ENCODE measurements at places on chromosomes 11 and 22.
A peak's percentile ranks its signal among the peaks of the same experiment; 100 is the strongest.

GRCh38 chr11:39192671-39193070 is 2266.8 kb downstream of the LRRC4C start:
- DNase-seq, result no peak

DNA sequence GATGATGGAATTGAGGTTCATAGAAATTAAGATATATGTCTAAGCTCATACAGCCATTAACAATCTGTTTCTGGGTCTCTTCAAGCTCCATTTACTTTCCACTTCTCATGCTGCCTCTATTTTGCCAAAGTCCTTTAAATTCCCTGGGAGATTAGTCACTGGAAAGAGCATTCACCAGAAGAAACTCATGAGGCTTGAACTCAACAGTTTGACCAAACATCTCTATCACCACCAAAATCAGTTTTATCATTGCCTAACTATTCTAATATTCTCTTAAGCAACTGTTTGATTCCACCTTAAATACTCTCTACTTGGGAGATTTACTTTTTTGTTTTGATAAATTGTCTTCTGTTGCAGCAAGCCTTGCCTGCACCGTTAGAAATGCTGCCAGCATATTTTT is 881.3 kb downstream of the KCNA4 start:
- DNase-seq, result no peak

GRCh38 chr11:10920205-10920604 is 62.4 kb upstream of the ZBED5 start:
- DNase-seq, result no peak

- no peak for DNase-seq
Observed at GRCh38 chr11:63622323-63622722, 8.1 kb upstream of the PLAAT3 start.

DNA sequence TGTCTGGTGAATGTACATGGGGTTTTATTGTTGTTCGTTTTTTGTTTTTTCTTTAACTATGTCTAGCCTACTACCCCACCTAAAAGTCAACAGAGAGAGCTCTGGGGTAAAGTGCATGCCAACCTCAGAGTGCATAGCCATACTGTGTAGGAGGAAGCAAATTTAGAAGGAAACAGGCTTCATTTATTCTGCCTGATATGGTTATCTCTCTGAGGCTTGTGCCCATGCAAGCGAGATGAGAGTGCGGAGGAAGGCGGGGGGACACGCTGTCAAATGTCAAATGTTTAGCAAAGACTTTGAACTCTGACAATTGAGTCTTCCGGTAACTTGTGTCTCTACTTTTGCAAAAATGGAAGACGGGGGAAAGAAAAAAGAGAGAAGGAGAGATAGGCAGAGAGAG is 295.5 kb downstream of the ETS1 start:
- DNase-seq, result no peak

DNA sequence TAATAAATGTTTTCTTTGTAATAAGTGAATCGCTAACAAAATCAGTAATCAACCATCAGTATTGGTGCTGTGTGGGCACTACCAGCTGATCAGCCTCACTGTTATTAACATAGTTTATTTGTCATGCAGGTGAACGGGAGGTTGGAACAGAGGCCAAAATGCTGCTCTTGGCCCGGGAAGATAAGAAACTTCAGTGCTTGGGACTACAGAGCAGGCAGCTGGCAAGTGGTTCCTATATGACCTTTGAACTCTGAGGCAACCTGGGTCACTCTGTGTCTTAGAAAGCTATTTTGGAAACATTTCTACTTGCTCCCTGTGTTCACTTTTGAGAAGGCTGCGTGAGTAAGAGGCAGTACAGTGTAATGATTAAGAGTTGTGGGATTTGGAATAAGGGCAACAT is 36.5 kb upstream of the DNAJB13 start:
- DNase-seq, result no peak

DNA sequence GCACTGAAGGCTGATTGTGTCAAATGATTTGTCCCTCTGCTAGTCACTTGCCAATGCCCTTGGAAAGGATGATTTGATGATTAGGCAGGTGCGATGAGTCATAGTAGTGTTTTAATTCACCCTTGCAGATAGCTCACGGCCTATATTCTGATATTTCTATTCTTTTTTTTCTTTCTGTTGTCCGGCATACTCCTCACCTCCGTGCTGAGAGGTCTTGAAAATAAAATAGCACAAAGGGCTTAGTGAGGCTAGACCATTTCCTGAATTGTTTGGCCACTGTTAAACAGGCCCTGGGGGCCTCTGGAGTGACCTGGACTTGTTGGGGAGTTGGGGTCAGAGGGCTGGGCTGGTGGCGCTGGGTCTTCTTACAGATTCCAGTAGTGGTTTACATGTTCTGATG is 99.8 kb downstream of the ZBTB16 start:
- DNase-seq, result no peak

- no peak for DNase-seq
Observed at GRCh38 chr22:44116755-44117684, 63.7 kb upstream of the PARVG start.

GRCh38 chr11:44670794-44671193 is 56.0 kb upstream of the TSPAN18 start:
- no peak for DNase-seq

- no peak for DNase-seq
Observed at GRCh38 chr11:4140067-4140636, 45.6 kb downstream of the RRM1 start.

- DNase-seq, result no peak
Observed at GRCh38 chr11:10641177-10641911, 52.2 kb downstream of the IRAG1 start.

DNA sequence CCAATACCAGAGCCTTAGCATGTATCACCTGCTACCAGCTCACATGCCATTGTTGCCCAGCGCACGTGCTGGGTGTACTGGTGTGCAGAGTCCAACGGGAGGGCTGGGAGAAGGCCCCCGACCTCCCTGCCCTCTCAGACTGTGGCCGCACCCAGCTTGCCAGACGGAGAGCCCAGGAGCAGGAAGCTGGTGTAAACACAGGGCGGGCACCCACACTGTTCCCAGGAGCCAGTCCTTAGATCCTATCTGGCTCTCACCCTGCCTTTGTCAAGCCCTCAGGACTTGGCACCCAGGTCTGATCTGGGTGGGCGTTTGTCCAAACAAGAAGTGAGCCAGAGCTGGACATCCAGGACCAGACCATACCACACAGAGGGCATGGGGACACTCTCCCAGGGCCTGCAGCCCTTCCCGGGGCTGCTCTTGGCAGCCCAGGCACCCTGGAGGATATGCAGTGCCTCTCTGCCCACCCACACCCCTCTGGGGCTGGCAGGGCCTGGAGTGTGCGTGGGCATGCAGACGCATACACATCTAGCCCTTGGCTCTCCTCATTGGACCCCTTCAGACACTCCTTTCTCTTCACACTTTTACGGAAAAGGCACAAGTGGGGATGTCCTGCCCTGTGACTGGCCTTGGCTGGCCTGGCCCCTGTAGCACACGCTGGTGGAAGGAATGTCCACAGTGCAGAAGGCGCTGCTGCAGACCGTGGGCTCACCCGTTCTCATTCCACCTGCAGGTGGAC is 19.9 kb upstream of the CLDN5 start:
- DNase-seq, result no peak

DNA sequence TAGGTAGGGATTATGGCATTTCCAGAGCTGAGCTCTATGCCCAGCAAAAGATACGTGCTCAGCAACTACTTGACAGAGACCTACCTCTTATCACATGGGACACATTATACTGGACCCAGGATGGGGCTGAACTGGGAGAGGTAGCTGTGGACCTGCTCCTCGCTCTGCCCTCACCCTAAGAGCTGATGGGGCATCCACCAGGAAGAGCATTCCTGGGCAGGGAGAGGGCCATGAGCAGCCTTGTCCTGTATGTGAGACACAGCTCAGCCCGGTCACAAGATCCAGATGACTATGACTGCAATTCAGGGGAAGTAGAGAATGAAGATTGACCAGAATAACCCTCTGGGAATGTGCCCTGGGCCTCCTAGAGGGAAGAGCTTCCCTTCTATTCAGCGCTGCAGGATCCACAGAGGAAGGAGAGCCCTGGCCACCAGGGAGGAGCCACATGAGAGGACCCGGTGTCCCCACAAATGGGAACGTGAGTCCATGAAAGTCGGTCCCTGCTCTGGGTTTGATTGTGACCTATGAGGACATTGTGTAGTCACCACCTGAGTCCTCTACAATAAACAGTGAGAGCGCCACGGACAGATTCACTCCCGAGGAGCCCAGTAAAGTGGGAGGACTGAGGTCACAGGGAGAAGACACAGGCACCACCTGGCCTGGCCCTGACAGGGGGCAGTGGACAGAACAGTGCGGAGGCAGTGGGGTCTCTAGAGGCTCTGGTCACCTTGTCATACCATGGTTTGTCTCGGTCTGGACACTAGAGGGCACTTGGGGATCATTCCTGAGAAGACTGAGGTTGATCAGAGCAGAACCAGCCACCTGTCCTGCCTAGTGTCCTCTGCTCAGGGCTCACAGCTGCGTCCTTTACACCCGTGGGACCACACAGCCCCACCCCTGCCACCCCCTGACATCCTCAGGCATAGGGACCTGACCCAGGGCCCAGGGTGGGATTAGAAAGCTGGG is 99.5 kb downstream of the ZNF280B start:
- no peak for DNase-seq

DNA sequence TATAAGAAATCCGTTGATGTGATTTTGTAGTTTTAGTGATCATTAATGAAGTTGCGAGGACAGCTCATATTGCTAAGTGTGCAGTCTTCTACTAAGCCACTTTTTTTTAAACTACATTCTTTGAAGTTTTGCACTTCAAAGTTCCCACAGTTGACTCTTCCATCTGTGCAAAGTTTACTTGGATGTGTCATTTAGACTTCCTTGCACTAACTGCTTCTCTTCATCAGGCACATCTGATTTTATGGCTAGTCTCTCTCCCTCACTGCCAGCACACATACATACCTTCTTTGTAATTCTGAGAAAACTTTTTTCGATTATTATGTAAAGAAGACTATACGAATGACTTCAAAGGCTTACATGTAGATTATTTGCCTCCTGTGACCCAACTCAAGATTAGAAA is 250.0 kb downstream of the DYNC2H1 start:
- DNase-seq, result no peak

DNA sequence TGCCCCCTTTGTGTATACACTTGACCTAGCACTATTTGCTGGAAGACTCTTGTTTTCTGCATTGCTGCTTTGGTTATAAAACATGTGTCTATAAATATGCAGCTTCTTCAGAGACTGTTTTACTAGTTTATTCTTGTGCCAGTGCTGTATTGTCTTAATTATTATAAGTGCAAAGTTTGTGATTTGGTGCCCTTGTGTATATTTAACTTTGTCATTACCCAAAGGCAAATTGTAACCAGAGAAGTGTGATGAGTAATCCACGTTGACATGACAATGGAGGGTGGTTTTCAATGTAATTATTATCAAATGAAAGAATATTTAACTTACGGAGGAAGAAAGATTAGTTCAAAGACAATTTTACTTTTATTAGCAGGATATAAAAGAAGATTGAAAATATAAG is 75.0 kb upstream of the PRODH start:
- no peak for DNase-seq

DNA sequence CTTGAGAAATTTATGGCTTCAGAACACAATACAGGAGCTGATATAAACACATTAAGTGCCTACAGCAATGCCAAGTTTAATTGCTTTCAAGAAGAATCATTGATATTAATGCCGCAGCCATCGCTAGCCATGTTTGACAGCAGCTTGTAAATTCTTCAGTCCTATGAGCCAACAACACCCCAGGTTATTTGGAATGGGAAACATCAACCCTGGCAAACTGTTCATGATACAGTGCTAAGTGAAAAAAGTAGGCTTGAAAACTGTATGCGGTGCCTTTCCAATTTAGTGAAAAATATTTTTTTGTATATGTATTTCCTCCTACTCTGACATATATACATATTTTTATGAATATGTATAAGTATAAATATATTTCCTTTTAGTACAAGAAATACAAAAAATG is 142.6 kb downstream of the CSNK2A3 start:
- DNase-seq, result no peak

DNA sequence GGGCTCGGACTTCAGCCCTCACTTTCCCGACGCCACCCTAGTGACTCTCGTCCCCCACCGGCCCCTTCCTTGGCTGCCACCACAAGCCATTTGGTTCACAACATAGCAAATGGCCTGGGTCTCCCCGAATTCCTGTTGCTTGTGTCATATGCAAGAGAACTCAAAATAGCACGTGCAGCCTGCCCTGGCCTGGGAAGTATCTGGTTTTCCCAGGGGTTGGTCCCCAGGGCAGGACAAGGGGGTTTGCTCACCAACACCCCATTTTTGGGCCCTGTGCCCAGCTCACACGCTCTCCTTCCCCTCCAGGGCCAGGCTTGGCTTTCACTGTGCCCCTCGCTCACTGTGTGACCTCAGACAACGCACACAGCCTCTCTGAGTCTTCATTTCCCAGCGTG is 12.8 kb upstream of the TPCN2 start:
- DNase-seq, result peak; percentile 74

- DNase-seq, result peak; percentile 87
Observed at GRCh38 chr11:45964911-45965389, 42.5 kb downstream of the LARGE2 start.

GRCh38 chr22:25362883-25363240 is 143.4 kb downstream of the CRYBB2 start:
- DNase-seq, result no peak

DNA sequence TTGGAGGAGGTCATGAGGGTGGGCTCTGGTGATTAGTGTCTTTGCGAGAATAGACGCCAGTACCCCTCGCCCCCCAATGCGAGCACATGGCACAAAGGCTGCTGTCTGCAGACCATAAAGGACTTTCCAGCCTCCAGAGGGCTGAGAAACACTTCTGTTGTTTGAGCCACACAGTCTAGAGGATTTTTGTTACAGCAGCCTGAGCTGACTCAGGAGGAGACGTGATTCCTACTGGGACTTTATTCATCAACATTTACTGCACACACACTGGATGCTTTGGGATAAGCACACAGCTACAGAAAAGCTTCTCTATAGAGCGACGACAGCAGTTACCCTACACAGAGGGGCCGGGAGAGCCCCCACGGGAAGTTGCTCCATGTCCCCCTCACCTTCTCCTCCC is 345.0 kb downstream of the CTTN start:
- DNase-seq, result no peak

DNA sequence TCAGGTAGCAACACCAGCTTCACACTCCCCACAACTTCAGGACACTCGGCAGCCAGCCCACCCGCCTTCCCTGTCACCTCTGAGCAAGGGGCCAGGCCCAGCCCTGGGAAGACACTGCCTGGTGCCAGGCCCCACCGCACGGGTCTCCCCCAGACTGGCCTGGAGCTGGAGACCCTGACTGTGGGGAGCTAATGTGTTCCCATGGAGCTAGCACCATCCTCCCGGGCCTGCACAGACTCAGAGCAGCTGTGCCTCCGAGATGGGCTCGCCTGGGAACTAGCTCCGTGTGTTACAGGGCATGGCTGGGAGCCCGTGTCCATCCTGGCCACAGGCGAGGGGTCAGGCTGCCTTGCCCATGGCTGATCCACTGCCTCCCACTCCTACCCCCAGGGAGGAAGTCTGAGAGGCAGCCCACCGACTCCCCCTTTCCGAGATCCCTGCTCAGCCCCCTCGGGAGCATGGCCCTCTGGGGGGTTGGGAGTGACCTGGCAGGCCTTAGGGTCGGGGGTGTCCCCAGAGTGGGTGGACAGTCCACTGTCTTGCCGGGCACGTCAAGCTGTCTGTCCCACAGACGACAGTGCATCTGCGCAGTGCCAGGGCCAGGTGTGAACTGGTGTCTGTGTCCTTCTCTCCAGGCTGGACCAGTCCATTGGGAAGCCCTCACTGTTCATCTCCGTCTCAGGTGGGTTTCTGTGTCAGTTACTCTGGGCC is 76.7 kb upstream of the KCNQ1OT1 start:
- DNase-seq, result no peak
